ENCODE measurements at places on chromosomes 4 and X. TPM values are rescaled to one million over a fixed set of nuclear protein-coding genes. Genes with fewer than 3 reads are reported as not detected.

DNA sequence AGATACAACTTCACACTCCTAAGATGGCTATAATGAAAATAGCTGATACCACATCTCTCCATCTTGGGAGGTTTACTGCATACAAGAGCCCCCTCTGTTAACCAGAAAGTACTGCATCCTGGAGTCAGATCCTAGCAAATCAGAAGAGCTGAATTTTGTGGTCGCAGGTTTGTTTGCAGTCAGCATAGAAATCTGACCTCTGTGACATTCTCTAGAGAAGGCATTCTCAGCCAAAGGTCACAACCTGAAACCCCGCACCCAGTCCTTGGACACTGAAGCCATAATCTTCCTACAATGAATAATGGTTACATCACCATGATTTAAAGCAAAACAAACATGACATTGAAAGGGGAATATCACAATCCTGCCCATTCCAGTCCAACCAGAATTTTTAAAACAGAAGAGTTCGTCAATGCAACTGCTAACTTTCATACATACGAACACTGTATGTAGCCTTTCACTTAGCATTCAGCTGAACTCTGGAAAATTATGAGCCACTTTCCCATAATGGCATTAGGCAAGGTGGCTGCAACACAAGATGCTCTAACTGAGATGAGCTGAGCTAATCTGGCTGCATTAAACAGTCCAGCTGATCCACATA is 17.6 kb downstream of the HS6ST2 start:
- no peak for DNase-seq

TRPC3 gene
- total RNA-seq: 0.36 TPM

- DNase-seq: no peak
Observed at GRCh38 chrX:110741213-110741796, 54.3 kb downstream of the CHRDL1 start.

KIF4A gene
- 0.36 TPM for total RNA-seq

- DNase-seq: no peak
Observed at GRCh38 chrX:7586126-7586525, 256.8 kb upstream of the VCX start.

- DNase-seq: no peak
Observed at GRCh38 chrX:63506320-63506719, 155.2 kb upstream of the SPIN4 start.

- no peak for DNase-seq
Observed at GRCh38 chr4:41331224-41331623, 74.5 kb downstream of the UCHL1 start.

DNA sequence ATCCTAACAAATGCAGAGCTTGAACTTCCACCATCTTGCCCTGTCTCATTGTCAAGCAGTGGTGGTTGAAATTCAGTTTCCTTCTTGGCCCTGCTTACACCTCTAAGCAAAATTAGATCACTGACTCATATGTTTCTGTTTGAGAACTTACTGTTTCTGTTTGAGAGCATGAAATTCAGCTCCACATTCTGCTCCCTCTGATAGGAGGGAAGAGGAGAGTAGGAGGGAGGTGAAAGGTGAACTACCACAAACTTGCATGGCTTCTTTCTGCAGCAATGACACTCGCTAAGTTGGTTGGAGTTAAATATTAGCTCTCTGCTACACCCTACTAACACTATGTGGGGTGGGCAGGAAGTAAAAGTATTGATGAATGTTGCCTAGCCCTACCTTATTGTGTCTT is 117.8 kb upstream of the EDA2R start:
- no peak for DNase-seq

SMIM43 gene
- total RNA-seq: not detected

- DNase-seq: no peak
Observed at GRCh38 chr4:48290146-48290772, 20.6 kb upstream of the TEC start.

DNA sequence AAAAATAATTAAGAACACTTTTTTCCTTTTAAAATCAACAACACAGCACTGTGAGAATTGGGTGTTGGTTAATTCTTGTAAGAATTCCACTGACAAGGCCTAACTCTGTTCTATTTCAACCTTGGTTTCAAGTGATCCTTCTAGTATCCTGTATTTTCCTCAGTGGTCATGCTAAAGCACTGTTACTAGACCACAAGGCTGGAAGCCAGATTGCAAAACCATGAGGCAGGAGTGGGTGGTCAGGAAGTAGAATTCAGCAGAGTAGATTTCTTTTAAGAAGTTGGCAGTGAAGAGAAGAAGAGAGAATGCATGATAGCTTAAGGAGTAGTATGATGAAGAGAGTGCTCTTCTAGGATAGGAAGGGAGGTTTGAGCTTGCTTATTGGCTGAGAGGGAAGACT is 71.6 kb upstream of the LEF1 start:
- no peak for DNase-seq

USP26 gene
- total RNA-seq: not detected

- DNase-seq: no peak
Observed at GRCh38 chr4:83692028-83692427, 156.1 kb downstream of the GPAT3 start.

XAGE1A gene
- not detected for total RNA-seq

SOWAHB gene
- total RNA-seq: 0.28 TPM

MAGEA1 gene
- total RNA-seq: not detected

DNA sequence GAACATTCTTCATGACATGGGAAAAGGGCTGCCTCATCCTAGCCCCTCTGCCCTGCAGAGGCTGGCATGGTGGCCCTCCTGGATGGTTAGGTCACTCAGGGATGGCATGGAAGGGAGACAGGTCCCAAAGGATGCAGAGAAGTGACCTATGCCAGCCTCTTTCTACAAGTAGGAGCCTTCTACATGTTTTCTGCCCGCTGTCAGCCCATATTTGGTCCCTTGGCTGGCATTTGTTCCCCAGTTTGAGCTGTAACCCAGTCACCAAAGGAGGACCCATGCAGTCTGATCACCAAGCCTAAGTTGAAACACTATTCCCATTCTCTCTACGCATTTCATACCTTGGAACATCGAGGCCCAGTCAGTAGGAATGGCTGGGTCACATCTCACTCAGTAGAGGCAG is 95.4 kb downstream of the PJA1 start:
- DNase-seq: no peak

DNA sequence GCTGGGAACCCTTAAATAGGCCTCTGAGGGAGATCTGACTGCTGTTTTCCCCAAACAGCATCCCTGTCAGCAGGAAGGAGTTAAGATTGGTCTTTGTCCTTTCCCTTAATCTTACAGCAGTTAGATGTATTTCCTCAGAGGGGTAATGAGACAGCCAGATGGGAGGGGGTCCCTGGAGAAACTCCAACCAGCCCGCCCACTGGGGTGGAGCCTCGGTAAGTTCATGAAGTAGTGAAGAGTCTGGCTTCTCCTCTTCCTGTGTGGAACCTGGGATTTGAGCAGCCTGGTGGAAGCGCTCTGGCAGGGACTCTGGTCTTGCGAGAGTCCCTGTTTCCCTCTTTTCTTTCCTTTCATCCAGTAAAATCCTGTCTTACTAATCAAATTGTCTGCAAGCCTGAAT is 330.0 kb downstream of the TLL1 start:
- DNase-seq: no peak

DNA sequence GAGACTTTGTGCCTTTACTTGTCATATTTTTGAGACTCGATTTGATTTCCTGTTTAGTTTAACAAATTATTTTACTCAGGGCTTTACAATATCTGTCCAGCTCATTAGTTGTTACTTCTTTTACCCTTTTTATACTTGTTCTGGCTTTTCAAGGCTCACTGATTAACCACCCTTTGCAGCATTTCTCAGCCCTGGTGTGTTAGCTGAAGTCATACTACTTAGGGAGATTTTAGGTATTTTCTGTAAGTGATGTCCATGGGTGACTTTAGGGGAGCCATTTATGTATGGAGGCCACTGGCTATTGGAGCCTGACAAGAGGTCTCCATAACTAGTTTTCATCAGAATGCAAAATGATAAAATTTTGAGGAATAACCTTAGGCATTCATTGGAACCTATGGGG is 147.2 kb downstream of the RPA4 start:
- no peak for DNase-seq

DNA sequence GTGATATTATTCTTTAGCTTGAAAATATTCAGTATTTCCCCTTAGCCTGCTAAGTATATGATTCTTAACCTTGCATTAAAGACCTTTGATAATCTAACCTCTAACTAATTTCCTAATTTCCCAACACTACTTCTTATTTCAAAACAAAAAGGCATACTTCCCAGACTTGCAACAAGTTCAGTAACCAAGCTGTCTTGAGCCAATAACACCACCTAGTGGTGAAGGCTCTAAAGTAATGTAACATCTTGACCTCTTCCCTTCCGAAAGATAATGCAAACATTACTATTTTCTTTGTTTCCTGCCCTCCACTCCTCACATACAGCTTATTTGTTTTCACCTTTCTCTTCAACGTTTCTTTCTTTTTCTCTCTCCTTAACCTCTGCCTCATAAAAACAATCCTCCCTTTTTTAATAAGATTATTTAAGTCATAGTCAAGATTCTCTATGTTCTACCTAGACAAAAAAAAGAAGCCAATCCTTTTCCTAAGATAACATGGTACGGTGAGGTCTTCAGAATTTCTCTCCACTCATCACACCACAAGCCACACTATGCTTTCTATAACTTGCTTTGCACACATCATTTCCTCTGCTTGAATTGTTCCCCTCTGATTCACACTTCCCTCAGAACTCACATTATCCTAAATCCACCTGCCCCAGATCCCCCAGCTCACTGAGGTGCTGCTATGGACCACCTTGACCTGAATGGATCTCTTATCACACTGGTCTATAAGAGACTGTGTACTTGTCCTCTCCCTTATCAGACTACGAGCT is 3.5 kb downstream of the FAT1 start:
- no peak for DNase-seq

DNA sequence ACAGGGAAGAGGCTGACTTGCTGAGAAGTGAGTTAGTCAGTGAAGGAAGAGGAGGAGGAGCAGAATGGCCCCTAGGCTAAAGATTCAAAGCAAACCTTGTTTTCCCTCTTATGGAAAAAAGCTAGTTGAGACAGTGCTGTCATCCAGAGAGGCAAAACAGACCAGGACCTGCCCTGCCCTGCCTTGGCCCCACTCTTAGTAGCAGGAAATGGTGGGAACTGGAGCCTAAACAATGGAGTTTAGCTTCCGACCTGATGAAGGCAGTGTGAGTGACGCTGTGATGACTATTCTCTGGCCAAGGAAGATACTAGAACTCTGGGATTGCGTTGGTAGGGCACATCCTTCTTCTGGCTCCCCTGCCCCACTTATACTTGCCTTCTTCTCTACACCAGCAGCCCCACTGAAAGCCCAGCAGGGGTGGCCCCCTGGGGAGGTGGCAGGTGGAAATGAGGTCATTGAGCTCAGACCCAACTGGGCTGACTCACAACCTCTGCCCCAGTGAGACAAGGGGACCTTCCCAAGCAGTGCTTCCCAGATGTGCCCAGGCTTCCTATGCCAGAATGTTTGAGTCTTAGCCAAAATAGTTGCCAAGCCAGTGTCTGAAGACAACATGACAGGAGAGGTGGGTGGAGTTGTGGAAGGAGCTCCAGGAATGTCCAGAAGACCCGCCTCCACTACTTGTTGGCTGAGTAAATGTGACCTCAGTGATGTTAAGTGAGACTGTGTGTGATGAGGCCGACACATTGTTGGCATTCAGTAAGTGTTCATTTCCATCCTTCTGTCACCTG is 38.8 kb downstream of the MSN start:
- no peak for DNase-seq

CT55 gene
- total RNA-seq: not detected

ITIH6 gene
- not detected for total RNA-seq

DNA sequence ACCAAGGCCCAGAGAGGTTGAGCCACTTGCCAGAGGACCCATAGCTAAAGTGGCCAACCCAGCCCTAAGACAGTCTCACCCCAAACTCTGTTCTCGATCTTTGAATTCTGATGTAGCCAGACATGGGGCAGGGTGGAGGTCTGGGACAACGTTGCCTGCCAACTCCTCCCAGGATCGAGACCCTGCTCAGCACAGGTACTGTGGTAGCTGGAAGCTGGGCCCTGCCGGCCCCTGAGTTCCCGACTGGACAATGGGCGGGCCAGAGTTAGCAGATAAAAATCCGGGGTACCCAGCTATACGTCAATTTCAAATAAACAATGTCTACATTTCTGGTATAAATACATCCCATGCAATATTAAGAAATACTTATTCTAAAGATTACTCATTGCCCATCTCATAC is 35.3 kb downstream of the ADRA2C start:
- DNase-seq: no peak

- no peak for DNase-seq
Observed at GRCh38 chr4:168863719-168864647, 146.1 kb downstream of the CBR4 start.

- DNase-seq: no peak
Observed at GRCh38 chrX:73922856-73923455, 360.0 kb downstream of the CHIC1 start.

DNA sequence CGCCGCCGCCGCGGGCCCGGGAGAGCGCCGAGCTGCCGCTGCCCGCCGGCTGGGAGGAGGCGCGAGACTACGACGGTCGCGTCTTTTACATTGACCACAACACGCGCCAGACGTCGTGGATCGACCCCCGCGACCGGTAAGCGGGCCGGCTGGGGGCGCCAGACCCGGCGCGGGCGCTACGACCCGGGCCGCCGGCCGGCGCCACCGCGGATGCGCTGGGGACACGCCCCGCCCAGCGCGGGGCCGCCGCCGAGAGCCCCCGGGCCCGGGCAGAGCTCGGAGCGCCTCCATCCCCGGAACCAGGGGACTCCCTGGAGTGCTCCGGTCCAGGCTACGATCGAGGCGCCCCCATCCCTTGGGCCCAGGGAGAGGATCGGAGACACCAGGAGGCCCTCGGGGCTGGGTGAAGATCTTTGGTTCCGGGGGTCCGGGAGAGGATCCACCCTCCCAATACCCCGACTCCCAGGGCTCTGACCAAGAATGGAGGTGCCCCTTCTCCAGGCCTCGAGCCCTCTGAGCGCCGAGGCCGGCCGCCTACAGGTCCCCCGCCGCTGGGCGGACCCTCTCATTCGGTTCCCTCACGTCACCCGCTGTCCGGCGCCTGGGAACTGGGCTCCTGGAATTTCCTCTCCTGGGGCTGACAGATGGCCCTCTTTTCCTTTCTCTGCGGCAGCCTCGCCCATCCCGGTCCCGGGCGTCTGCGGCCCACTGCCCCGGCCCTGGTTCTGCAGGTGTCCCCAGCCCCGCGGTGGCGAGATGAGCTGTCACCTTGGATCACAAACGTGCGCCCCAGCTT is 48.8 kb downstream of the CLDN34 start:
- peak; percentile 75 for DNase-seq

DNA sequence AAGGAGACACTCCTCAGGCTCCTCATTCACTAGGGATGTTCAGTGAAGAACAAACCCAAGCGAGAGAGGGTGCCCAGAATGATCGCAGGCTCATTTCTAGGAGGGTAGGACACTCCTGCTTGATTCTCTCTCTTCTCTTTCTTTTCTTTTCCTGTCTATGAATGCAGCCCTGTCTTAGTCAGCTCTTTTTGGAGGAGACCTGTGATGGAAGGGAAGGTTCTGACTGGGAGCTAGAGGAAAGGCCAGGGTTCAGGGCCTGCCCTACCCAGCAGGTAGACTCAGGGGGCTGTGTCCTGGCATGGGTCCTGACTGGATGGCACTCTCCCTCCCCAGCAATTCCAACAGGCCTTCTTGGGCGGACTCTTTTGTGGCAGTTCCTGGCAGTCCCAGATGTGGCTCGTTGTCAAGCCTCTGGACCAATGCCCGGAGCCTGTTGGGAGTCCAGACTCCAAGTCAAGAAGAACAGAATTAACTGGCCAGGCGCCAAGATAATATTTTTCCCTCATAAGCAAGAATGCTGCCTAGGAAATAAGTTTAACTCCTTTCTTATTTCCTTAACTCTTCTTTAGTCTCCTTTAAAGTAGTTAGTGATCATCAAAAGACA is 139.4 kb upstream of the SCML1 start:
- peak; percentile 90 for DNase-seq

- no peak for DNase-seq
Observed at GRCh38 chr4:6680372-6681034, 13.2 kb upstream of the S100P start.

Measured in sigmoid colon (tissue), 7 donors.